ENCODE measurements at places on chromosomes 3 and 15.

DNA sequence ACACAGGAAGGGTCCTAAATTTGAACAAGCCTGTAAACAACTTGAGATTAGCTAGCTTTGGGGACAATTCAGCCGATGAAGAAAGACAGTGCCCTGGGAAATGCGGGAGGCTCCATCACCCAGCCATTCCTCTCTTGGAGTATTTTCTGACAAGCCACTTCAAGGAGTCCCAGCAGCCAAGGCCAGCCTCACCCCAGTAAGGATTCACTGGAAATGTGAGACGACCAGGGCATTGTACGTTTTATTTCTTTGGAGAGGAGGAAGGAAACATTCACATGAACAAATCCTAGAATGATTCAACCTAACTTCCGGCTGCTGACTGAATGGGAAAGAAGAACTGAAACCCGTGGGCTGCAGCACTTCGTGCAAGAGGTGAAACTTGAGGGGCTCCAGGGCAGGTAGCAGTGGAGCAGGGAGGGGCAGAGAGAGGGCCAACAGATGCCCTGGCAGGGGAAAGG, 116.4 kb upstream of the ARHGEF3 start:
- no peak for DNase-seq

- no peak for DNase-seq
These were observed 12.4 kb downstream of the TPRA1 start for GRCh38 chr3:127578168-127578567.

- no peak for DNase-seq
These were observed 93.7 kb downstream of the DLG1 start for GRCh38 chr3:197204736-197205135.

- DNase-seq, result no peak
These were observed 339.4 kb upstream of the CBLB start for GRCh38 chr3:106208251-106208650.

DNA sequence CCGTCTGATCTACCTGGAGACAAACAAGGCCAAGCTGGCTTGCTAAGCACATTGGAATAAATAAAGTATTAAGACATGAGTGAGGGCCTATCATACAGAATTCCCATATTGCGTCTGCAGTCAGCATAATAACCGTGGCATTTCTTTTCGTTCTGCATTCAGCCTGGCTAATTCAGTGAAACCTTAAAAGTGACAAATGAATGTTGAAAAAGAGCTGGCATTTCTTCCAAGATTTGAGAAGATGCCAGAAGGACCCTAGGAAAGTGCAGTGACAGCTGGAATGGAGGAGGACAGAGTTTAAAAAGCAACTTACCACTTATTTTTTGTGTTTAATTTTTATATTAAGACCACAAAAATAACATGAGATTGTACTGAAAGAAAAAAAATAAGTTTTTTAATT, 67.1 kb downstream of the SUCLG2 start:
- no peak for DNase-seq

DNA sequence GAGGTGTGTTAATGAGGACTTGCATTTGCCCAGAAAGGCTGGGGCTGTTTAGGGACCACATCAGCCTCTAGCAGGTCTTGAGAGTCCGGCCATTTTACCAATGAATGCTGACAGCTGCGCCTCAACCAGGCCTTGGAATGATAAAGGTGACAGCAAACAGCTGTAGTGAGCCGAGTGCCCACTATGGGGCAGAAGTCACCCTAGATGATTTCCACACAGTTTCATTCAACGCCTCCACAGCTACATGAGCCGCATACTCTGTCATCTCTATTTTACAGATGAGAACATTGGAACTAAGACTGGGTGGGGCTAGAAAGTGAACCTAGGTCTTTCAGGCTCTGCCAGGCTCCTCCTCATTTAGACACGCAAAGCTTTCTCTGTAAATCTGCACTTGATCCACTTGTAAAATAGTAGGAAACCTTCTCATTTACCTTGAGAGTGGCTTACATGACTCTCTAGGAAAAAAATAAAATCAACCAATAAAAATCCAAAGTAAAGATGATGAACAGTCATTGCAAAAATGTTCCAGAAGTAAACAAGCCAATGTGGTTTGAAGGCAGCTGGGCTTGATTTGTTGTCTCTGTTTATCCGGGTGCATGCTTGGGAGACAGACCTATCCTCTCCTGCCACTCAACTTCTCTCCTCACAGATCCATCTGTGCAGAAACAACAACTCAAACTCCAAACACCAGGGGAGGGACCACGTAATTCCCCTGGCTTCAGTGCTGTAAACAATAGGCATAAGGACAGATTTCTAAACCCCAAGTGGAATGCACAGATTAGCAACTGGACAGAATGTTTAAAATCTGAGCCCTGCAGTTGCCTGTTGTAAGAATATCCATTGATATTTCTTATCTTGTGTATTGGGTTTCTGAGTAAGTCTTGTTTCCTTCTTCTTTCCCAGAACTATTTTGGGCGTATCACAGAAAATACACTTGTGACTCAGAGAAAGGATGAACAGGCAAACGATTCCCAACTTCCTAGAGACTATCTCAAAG, 31.5 kb upstream of the LDHAL6B start:
- peak; percentile 22 for DNase-seq

GRCh38 chr3:175477651-175478224, 618.6 kb downstream of the NAALADL2 start:
- DNase-seq, result no peak

DNA sequence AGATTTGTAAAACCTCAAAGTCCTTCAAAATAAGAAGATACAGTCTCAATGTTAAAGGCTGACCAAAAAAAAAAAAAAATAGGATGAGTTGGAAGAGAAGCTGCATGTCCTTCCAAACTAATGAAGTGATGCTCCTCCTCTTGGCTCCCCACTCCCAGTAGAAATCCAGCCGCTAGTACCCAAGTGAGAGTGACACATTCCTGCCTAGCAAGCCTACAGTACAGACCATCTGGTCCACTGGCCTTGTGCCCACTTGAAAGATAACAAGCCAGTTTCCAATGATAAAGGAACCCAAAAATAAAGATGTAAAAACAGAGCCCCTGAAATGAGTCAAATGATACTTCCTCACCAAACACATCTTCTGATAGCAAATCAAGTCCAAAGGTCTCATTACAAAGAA, 258.7 kb upstream of the NSMCE3 start:
- no peak for DNase-seq

- DNase-seq, result no peak
These were observed 33.0 kb downstream of the ANP32A start for GRCh38 chr15:68787609-68788263.

DNA sequence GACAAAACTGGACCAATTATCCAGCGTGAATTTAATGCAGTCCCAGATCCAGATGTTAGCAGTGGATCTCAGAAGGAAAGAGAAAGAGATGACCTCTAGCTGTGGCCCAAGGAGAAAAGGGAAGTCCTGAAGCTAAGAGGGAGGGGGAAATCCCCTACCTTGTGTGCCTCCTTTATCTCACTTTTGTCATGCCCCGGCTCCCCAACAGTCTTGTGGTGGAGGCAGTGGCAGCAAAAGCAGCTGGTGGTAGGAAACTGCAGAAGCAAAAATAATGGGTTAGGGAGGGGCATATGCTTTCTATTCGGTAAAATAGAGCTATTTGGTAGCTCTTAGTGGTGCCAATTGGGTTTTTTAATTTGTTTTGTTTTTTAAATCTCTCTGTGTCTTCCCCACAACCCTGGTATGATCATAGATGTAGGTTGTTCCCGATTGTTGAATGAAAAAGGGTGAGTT, 56.5 kb downstream of the MCTP2 start:
- no peak for DNase-seq
